ENCODE measurements at places on chromosomes 11 and 22.

GRCh38 chr11:117183724-117184349, 5.3 kb downstream of the SIDT2 start:
- no peak for DNase-seq

DNA sequence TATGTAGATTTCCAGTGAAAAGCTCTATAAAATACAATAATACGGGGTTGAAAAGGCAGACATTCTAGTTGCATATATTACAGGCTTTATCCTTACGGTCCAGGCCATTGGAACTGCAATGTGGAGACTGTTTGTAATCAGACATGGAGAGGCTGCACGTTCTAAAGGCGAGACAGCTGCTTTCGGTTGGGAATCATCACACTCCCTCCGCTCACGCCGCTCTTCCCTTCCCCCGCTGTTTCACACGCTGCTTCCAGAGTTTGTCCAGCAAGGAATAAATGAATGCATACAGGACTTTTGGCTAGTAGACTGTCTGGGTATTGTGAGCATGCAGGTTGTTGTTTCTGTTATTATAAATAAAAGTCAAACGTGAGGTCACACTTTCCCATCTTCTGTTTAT, 13.5 kb upstream of the EFCAB6 start:
- no peak for DNase-seq

GRCh38 chr22:45240104-45240809, 437 bp downstream of the KIAA0930 start:
- DNase-seq = peak; percentile 19

DNA sequence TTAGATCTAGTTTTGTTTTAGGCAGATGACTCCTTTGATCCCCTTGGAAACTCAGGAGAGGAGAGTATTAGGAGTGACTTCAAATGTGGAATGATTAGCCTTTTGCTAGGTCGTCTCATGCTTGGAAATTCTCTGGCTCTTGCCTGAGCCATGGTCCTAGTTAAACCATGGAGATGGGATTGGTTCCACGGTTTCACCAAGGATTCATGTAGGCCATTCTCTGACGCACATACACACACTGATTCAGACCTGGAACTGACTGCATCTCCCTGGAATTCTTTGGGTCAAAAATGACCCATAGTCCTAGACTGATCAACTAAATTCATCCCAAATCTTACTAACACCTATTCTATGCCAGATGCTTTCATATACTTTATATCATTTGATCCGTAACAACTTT, 56.5 kb downstream of the POLD3 start:
- no peak for DNase-seq

- DNase-seq = no peak
Measured at GRCh38 chr11:19194620-19195308, 7.0 kb downstream of the CSRP3 start.

DNA sequence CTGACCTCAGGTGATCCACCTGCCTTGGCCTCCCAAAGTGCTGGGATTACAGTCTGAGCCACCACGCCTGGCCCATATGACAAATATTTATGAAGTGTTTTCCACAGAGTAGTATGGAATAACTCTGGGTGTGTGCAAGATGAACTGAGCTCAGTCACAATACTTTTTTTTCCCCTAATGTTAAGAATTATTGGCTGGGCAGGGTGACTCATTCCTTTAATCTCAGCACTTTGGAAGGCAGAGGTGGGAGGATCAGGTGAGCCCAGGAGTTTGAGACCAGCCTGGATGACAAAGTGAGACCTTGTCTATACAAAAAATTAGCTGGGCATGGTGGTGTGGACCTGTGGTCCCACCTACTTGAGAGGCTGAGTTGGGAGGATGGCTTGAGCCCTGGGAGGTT, 6.4 kb downstream of the PTPRJ start:
- no peak for DNase-seq

All from stimulated activated CD4-positive, alpha-beta T cell treated with anti-CD3 and anti-CD28 coated beads, Interleukin-2, amount 100 ng/mL, for 48 hours (primary cell).